ENCODE measurements at places on chromosomes 11 and 22.

- no peak for DNase-seq
These were observed 8.8 kb downstream of the TBX1 start for GRCh38 chr22:19769393-19769715.

GRCh38 chr22:50672471-50673230 lies at the start of gene SHANK3:
Gene SHANK3, plus strand, starts transcription at chr22:50672823.
- DNase-seq = peak; percentile 49

DNA sequence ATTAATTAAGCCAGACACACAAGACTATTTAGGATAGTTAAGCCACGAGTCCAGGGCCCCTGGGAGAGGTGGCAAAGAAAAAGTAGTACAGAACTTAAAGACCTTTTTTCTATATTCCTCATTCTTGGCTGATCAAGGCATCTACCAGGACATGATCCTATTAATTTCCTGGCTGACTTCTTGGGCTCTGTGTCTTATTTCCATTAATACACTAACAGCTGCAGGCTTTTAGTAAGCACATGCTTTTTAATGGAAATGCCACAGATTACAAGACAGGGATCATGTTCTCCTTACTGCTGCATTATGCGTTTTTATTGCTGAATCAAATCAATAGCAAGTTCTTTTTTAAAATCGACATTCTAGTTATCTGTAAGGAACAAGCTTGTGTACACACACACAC lies 35.2 kb downstream of the BTG4 start:
- no peak for DNase-seq

GRCh38 chr11:2681408-2682145 lies 18.2 kb downstream of the KCNQ1OT1 start:
- no peak for DNase-seq

DNA sequence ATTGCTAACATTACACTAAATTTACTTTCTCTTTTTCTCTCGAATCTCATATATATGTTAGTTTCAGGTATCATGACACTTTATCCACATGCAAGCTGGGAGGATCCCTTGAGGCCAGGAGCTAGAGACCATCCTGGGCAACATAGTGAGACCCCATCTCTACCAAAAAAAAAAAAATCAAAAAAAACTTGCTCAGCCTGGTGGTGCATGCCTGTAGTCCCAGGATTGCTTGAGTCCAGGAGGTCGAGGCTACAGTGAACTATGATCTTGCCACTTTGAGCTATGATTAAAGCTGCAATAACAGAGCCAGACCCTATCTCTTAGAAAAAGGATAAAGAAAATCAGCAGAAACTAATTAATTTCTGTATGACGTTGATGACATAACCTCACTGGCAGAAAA lies 3.7 kb upstream of the UPK3A start:
- no peak for DNase-seq

DNA sequence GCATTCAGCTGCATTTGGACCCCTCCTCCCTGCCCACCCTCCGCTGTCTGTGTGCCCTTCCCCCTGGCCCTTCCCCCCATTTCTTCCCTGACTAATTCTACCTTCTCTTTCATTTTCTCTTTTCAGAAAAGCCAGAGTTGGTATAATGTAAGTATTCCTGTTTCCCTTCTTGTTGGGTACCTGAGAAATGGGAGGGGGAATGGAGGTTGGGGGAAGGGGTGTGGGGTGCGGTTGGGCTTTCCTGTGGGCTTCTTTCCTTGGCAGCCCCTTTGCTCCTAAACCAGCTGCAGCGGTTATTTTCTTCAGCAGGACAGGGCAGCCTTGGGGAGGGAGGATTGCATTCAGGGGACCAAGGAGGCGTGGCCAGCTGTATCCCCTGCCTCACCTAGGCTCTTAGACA lies 70.2 kb downstream of the SCN3B start:
- DNase-seq = no peak

GRCh38 chr22:19967850-19968449 lies 26.3 kb upstream of the TXNRD2 start:
- no peak for DNase-seq

DNA sequence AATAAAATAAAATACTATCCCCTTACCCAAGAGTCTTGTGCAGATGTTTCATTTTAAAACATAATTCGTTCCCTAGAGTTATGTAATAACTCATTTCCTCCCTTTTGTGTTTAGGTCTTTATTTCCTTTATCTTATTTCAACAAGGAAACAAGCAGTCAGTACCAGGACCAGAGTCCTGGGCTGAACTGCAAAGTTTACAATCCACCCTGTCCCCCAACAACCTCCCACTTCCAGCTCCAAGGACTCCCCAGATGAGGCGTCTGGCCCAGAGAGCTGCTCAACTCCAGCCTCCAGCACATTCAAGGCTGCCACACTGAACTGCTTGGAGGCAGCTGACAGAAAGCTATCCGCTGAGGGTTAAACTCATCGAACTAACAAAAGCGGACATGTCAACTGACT lies 4.5 kb downstream of the POLDIP3 start:
- DNase-seq = no peak

GRCh38 chr11:61569701-61570100 lies 11.2 kb downstream of the SYT7 start:
- no peak for DNase-seq

DNA sequence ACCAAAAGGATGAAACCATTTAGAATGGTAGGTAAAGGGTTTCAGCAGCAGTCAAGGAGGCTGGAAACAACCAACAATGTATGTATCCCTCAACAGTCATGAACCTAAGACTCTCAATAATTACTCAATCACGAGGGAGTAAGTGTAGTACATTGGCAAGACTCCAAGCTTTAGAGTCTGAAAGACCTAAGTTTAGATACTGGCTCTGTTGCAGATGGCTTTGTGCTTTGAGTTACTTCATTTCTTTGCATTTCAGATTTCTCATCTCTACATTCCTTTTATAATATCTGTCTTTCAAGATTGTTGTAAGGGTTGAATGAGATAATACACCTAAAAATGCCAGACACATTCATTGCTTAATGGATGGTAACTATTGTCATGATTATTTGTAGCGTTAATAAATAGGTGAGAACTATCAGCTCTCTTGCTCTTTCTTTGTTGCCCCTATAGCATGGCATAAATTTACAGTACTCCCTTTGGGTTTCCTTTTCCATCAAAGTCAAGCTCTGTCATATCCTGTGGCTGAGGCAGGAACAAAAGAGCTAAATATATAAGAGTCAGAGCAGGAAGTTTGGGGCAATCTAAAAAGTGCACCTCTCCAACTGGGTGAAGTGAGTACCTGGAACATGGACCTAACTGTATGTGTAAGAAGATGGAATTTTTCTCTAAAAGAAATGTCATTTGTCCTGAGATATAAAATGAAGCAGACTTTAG lies 228.2 kb upstream of the ZC3H12C start:
- DNase-seq = no peak

DNA sequence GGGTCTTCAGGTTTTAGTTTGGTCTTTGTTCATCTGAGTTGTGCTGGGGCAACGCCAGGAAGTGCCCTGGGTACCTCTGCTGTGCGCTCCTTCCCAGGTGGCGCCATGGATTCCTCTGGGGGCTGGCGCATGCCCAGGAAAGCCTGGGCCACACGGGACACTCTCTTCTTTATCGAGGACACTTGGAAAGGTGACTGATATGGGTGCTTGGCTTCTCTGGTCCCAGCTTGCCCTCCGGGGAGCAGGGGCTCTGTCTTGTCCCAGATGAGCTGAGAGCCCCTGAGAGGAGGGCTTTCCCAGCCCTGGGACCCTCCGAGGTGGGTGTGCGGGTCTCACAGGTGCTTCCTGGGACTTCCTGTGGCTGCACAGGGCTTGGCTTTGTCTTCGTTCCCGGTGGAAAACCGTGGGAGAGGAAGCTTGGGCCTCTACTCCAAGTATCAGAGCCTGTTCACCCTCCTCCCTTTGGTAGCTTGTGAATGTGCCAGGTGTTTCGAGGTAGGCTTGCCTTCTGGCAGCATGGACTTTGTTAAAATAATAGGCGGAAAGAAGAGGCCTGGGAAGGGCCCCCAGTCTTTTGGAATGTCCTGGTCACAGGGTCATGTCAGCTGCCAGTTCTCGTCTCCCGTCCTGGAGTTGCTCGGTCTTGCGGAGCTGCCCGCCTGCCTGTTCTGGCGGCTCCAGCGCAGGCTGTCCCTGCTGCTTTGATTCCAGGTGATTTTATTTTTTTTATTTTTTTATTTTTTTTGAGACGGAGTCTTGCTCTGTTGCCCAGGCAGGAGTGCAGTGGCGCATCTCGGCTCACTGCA lies 10.1 kb upstream of the NEAT1 start:
- peak; percentile 38 for DNase-seq

DNA sequence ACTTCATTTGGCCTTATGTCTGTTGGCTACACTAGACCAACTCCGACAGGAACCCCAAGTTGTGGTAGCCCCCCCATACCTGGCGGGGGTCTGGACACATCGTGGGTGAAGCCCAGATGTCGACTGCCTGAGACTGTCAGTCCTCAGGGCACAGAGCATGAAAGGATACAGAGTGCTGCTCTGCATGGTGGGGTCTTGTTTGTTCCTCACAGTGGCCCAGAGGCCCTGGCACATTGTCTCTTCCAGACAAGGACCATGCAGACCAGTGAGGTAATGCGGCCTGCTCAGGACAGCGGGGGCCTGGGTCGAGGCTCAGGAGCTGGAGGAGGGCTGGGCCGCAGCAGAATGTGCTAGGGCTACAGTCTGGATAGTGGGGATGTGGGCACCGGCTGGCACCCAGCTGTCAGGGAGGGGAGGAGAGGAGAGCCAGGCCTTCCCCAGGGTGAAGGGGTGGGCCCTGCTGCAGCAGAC lies 14.6 kb downstream of the CAPN5 start:
- DNase-seq = peak; percentile 44

- no peak for DNase-seq
These were observed 8.5 kb upstream of the TBC1D10A start for GRCh38 chr22:30335236-30335635.

DNA sequence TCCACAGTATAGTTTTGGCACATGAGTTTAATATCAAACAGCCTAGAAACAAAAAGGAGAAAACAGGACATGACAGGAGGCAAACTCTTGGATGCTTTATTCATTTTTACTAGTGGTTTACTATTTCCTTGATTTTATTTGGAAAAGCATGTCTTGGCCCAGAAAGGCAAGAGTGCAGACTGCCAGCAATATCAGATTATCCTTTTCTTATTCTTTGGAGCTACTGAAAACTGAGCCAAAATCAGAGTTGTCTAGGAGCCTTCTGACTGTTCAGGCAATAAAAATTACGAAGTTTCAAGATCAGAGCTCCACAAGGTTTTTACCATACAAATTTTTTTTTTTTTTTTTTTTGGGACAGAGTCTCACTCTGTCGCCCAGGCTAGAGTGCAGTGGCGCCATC lies 16.0 kb downstream of the CELF1 start:
- DNase-seq = no peak

DNA sequence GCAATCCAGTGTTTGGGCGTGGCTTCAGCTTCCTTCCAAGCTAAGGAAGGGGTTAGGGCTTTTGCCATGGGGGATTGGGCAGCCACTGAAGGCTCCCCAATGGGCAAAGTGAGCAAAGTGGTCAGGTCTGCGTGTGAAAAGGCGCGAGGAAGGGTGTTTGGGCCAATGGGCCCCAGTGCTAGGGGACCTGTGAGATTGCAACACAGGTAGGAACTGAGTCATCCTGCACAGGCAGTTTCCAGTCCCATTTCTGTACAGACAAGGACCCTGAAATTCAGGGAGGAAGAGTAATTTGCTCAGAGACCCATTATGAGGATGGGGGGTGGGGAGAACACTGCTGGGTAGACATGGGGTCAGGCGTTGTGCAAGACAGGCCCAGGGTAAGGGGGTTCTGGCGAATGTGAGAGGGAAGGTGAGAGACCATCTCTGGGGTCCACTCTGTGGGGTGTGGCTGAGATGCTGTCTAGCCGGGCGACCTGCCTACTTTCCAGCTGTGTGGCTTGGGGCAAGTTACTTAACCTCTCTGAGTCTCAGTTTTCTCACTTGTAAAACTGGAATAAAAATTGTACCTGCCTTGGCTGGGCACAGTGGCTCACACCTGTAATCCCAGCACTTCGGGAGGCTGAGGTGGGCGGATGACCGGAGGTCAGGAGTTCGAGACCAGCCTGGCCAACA lies 7.3 kb downstream of the CCDC88B start:
- no peak for DNase-seq

DNA sequence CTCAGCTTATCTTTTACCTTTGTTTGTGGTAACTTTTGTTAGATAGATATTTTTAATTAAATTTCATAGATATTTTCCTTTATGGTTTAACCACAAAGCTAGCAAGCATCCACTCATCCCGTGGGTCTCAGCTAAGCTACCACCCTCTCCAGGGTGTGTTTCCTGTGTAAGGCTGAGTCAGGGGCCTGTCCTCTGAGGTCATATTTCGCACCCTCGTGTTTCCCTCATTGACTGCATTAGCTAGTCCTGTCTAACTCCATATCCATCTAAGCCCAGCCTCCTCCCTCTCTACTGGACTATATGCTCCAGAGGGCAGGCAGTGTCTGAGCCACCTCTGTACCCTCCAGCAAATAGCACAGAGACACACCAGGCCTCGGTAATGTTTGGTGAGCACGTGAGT lies 16.7 kb downstream of the XRRA1 start:
- DNase-seq = no peak

DNA sequence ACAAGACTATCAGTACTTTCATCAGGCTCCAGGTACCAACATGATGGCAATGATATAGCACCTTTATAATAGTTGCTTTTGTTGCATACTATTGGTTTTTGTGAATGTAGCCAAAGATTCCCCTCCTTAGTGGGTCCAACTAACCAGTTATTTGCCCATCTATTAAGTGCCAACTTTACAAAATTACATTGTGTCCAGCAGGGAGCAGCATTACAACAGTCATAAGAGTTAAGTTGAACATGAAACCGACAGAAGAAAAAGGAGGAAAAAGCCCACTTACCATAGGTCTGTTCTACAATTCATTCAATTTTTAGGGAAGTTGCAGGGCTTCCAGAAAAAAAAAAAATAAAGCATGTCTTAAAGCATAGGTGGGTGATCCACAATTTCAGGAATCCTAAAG lies 21.6 kb downstream of the IMMP1L start:
- DNase-seq = no peak

DNA sequence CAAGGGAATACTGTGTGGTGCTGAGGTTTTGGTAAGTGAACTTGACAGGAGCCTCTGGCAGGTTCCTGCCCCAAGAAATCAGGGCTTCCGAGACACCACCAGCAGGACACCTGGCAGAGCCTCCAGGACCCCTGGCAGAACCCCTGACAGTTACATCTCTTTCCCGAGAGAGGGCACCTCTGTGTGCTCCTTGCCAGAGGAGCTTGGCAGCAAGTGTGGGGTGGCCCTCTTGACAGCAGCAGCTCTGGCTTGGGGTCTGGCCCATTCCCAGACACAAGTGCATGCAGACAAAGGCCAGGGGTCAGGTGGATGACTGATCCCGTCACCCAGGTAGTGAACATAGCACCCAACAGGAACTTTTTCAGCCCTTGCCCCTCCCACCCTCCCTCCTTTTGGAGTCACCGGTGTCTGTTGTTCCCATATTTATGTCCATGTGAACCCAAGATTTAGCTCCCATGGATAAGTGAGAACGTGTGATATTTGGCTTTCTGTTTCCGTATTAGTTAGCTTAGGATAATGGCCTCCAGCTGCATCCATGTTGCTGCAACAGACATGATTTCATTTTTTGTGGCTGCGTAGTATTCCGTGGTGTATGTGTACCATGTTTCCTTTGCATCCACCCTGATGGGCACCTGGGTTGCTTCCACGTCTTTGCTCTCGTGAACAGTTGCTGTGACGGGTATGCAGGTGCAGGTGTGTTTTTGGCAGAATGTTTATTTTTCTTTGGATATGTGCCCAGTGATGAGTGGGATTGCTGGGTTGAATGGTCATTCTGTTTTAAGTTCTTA lies 21.2 kb upstream of the OSBPL5 start:
- DNase-seq = no peak

Measured in Peyer's patch (tissue), 4 donors.